NCI-H1694 treated with DMSO at 0.1 percent for 48 hours (cell line): ENCODE measurements at places on chromosomes 4 and X.
A peak's percentile ranks its signal among the peaks of the same experiment; 100 is the strongest.

GRCh38 chr4:153916273-153916755 is 127.4 kb upstream of the SFRP2 start:
- no peak for DNase-seq

- no peak for DNase-seq
These were observed 214.3 kb upstream of the SPRY1 start for GRCh38 chr4:123182289-123182688.

DNA sequence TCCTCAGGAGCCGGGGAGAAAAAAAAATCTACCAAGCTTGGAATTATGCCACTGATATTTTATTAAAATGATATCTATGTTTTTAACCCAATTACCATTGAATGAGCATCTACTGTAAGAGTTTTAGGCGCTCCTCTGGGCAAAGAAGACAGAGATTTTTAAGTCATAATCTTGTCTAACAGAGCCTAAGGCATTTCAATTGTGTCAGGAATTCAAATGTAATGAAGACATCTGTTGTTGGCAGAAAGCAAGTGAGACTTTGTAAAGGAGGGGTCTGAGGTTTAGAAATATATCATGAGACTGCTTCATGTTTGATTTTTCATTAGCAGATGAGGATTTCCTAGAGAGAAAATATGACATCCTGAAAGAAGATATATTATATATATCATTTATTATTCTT is 1158.1 kb downstream of the FSTL5 start:
- DNase-seq = no peak

DNA sequence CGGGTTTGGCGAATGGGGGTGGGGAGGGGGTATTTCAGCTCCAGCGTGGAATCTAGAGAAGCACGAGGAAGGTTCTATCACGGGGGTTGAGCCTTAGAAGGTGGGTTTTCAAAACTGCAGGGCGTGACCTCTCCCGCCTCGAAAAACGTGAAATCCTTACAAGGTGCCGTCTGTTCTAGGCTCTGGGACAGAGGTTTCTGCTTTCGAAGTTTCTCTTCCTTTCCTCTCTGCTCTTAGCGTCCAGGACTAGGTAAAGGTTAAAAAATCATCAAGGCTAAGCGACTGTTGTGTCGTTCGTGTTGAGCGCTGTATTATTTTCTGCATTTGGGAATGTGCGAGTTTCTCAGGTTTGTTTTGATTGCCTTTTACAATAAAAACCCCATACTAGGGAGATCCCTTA is 1.1 kb downstream of the FHL1 start:
- DNase-seq = peak; percentile 2

GRCh38 chr4:1479454-1479853 is 73.2 kb upstream of the NKX1-1 start:
- DNase-seq = no peak

DNA sequence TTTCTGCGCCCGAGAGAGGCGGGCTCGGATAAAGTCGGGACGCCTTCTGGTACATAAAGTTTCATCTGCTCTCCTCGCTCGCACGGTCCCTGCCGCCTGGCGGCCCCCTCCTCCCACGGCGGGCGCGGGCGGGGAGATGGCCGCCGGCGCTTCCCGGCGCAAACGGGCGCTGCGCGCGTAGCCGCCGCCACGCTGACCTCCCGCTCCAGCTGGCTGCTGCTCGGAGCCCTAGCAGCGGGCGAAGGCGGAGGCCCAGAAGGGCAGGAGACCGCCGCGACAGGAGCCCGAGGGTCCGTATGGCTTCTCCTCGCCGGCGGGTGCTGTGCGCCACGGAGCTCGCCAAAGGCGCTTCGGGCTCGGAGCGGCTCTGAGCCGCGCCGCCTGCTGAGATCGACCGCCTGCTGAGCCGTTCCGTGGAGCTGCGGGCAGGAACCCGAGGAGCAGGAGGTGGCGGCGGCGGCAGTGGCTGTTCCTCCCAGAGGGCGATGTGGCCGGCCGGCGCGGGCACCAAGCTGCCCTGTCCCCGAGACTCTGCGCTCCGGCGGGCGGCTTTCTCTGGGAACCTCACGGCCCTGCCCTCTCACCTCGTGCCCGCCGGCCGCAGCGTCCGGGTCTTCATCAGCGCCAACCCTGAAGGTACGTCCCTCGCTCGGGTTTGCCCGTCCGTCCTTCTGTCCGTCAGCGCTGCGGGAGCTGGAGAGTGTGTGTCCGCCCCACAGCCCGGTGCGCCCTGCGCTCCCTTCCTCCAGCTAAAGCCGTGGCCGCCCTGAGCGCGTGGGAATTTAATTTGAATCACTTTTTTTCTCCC is at the start of gene NWD2:
Gene NWD2, plus strand, starts transcription at position 161 of the 808 bp plus-strand sequence. Its CDS starts 325 bp downstream, at position 486.
- no peak for DNase-seq

- DNase-seq = peak; percentile 36
These were observed 111.9 kb upstream of the TMEM164 start for GRCh38 chrX:109890910-109891502.

DNA sequence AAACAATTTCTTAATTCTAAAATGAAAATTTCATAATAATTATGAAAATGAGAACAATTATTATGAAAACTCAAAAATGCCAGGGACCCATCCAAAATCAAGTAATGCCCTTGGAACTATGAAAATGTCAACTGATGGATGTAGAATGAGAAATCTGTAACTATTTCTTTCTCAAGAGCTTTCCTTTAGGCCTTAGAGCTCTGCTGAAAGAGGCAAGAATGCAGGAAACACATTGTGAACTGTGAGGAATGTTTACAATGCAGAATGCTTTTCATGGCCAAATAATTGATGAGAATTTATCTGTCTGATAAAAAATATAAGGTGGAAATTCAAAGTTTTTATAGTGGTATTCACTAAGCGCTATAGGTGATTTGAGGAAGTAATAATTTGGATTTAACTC is 207.1 kb upstream of the PCDH18 start:
- no peak for DNase-seq

GRCh38 chrX:136336623-136337022 is 35.9 kb downstream of the ADGRG4 start:
- no peak for DNase-seq

DNA sequence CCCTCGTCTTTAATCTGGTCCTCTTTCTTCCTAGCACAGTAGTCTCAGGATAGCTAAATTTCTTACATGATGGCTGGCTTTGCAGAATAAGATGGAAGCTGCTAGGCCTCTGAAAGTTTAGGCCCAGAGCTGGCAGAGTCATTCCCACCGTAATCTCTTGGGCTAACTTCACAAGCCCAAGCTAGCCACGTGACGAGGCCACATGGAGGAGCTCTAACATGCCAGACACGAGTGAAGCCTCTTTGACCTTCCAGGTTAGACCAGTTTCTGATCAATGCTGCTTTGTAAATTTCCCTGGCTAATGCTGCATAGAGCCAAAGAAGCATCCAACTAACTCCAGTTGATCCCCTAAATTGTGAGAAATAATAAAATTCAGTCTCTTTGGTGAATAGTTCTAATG is 9.5 kb upstream of the CENPE start:
- DNase-seq = no peak

DNA sequence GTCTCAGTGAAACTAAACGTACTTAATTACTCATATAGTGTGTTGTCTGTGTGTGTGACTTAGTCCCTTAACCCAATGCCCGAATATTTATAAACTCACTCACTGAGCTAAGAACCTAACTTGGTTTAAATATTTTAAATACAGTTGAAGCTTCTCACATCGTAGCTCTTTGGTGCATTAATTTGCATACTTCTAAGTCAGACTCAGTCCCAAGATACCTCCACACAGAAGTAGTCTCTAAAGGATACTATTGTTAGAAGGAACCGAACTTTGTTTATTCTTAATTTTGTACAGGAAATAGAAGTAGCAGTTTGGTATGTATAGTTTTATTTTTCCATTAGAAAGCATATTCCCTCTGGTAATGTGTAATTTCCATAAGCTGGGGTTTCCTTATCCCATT is 54.0 kb upstream of the NKAP start:
- no peak for DNase-seq

- DNase-seq = no peak
These were observed 122.8 kb downstream of the SLC10A7 start for GRCh38 chr4:146398896-146399445.

DNA sequence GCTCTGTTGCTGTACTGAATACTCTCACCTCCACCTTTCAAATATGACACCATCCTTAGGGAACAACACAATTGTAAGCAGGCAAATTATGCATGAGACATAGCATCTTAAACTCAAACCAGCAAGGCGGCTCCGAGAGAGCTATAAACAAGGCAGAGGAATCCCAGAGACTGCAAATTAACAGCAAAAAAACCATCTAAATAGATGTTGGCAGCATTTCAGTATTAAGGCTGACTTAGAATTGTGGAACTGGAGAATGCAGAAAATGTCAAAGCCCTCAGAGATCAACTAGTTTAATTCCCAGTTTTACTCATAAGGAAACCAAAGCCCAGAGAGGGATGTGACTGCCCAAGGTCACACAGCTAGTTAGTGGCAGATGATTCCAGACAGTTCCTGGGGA is 37.2 kb upstream of the SPANXC start:
- DNase-seq = no peak
